ENCODE measurements at places on chromosomes 5 and 9.

- no peak for DNase-seq
These were observed 23.3 kb upstream of the SUSD3 start for GRCh38 chr9:93035106-93035660.

DNA sequence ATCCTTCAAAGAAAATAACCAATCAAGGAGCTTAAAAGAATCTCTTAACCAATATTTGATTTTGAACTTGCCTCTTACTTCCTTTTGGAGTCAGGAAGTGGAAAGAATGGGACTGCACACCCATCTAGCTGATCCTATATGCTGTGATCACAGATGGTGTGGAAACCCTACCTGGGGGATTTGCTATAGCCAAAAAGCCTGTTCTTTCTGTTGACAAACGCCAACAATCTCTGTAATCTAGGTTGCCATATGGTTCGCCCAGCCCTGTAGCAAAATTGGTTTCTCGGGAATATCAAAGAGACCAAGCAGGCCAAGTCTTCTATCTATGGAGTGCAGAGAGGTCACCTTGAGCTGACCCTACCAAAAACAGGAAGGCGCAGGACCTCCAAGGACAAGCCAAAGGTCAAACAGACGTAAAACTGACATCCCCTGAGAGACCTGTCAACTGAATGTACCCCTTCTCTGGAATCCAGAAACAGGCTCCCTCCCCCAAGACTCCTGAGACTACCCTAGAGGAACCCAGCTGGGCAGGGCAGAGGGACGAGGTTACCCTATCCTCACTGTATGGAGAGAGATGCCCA lies 19.4 kb downstream of the NRG2 start:
- DNase-seq: no peak

GRCh38 chr5:133637206-133637605 lies 24.9 kb upstream of the FSTL4 start:
- DNase-seq: no peak

GRCh38 chr9:130117816-130118632 lies 54.2 kb upstream of the NCS1 start:
- DNase-seq: peak; percentile 43

- no peak for DNase-seq
These were observed 48.0 kb upstream of the PHYKPL start for GRCh38 chr5:178280631-178281030.

DNA sequence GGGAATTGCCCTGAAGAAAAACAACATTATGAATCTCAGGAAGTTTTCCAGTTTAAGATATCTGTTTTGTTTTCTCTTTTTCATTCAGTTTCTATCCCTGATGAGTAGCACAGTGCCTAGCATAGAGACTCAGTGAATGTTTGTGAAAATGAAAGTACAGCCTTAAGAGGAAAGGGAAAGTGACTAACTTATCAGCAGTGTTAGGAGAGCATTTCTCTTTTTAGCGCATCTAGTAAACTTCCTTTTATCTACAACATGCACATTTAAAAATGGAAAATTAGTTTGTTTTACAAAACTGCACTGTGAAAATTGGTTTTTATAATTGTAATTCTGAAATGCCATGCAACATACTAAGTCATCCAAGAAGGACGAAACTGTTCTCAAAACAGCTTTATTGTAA lies 110.8 kb downstream of the SMARCA2 start:
- no peak for DNase-seq

GRCh38 chr5:57891443-57891842 lies 408.8 kb upstream of the ACTBL2 start:
- DNase-seq: no peak

DNA sequence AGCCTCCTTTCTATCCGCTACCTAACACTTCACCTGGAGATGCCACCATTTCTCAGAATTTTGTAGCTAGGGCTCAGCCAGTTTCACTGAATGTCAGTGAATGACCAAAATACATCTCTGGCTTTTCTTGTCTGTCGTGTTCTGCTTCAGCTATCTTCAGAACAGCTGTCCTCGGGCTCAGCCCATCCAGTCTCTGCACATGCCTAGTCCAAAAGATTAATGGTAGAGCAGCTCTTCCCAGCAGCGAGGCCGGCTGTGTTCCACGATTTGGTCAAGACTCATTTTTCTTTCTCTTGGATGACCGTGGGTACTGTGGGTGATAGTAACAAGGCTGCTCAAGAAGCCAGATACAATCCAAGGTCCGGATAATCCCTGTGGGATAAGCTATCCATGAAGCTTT lies 342.8 kb downstream of the GABRG2 start:
- no peak for DNase-seq

- DNase-seq: peak; percentile 98
These were observed 3.4 kb downstream of the COL5A1 start for GRCh38 chr9:134644725-134645606.
